ENCODE measurements at places on chromosomes 2 and 18.

DNA sequence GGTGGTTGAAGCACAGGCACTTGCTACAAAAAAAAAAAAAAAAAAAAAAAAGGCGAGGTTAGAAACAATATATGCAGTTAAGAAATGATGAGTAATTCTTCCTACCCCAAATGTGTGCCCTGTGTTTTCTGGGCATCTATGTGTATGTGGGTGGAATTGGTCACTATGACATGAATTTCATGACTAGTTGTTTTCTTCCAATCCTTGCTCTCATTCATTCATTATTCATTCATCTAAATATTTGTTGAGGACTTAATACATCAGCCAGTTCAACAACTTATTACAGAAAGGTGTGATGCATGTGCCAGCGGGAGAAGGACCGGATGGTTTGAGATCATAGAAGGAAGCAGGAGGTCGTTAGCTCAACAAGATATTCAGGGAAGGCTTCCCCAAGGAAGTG, 8.3 kb upstream of the EGR4 start:
- no peak for DNase-seq

DNA sequence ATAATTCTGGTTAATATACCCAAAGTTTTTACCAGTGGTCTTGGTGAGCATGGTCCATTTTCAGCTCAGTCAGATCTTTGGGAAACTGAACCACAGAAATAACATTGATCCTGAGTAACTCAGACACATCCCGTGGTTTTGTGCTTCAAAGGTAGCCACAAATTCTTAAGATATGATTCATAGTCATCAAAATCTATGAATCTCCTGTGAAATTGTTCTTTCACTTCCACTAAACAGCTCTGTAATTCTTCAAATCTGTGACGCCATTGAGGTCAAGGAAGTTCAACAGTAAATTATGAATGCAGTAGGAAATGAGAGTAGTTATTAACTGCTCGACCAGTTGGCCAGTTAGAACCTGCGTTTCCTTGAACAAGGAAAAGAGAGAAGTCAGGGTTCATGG, 147.3 kb downstream of the IRS1 start:
- no peak for DNase-seq

GRCh38 chr2:154855138-154855537, 156.6 kb downstream of the KCNJ3 start:
- no peak for DNase-seq

GRCh38 chr2:150832686-150833085, 345.2 kb upstream of the RND3 start:
- no peak for DNase-seq

DNA sequence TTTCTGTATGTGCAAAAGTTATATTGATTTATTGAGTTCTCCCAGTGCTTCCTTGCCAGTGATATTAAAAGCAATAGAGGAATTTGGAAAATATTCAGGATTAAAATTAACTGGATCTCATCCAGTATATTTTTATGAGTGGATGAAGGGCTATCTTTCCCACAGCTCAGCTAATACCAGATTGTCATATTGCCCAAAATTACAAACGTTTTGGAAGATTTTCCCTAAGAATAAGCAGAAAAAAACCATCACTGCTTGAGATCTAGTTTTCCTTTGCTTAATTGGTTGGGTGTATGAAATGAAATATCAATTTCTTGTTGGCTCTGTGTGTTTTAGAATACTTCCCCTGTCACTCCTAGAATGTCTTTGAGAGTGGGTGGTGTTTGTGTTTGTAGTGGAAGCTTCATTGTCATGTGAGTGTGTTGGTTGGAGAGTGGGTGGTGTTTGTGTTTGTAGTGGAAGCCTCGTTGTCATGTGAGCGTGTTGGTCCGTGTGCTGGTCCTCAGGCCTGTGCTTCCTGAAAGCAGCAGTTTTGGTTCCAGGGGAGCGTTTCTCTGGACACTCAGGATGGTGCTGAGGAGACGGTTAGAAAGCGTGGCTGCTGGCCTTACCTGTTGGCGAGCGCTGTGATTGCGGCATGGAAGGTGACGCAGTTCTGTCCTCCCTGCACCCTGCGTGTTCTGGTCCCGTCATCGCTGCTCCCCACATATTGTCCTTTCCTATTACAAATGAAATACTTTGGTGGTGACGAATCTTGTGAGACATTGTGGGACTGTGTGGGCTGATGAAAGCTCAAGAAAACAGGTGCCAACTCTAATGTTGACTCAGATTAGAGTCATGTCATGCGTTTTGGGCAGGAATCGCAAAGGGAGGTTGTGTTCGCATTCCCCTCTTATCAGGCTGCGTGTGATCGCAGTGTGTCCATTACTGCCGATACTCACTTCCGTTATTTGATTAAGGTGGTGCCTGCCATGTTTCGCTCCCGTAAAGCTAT, 12.4 kb downstream of the ASB1 start:
- DNase-seq, result peak; percentile 19

GRCh38 chr2:64338910-64339500, 115.0 kb upstream of the LGALSL start:
- DNase-seq, result no peak

DNA sequence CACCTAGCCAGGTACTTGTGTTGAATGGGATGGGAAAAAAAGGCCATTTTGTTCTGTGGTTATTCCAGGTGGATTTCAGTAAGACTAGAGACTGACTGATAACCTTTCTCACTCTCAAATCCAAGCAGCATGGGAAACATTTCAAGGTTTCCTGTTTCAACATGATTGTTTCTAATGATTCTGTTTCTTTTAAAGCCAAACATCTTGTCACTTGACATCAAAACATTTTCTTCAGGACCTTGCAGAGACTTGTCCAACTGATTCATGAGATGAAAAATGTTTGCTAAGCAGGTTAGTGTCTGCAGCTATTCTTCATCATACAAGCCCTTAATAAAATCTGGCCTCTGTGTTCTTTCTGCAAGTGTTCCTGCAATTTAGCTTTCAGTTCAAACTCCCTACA, 456.5 kb upstream of the CWC22 start:
- no peak for DNase-seq

DNA sequence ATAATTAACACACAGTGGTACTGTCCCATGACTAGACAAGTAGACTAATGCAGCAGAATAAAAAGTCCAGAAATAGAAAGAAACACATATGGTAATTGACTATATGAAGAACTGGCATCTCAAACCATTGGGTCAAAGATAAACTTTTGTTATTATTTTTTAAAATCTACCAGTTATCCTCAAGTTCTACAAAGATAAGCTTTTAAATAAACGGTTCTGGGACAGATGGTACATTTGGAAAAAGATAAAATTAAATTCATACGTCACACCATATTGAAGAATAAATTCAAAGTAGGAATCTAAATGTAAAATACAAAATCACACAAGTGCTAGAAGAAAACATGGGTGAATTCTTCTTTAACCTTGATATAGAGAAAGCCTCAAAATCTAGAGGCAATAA, 37.6 kb upstream of the PLEKHM3 start:
- no peak for DNase-seq

- no peak for DNase-seq
Observed at GRCh38 chr18:8933714-8934284, 168.7 kb upstream of the NDUFV2 start.

GRCh38 chr18:415617-416612, 84.6 kb downstream of the COLEC12 start:
- no peak for DNase-seq

GRCh38 chr2:40281021-40281940, 170.6 kb downstream of the SLC8A1 start:
- no peak for DNase-seq

GRCh38 chr18:59607471-59607870, 89.8 kb downstream of the CCBE1 start:
- no peak for DNase-seq

- DNase-seq, result no peak
Observed at GRCh38 chr2:99851089-99851488, 291.3 kb downstream of the AFF3 start.

GRCh38 chr18:23627321-23627720, 35.4 kb downstream of the ANKRD29 start:
- DNase-seq, result no peak

GRCh38 chr2:46887028-46887885, 28.3 kb downstream of the MCFD2 start:
- no peak for DNase-seq

DNA sequence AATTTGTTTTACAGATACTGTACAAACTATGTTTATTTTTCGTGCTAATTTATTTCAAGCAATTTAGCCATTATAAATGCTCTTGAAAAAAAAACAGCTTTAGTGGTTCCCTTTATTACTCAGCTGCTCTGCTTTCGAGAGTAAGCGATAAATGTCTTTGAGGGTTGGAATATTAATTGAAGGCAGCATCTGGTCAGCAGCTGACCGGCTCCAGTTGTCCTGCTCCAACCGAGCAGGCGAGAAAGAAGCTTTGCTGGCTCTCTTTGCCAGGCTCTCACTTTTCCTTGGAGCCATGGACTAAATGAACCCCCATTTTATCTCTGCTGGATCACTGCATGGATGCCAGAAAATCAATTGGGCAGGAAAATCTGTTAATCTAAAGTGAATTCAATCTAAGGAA, 147.4 kb downstream of the LNPK start:
- no peak for DNase-seq

DNA sequence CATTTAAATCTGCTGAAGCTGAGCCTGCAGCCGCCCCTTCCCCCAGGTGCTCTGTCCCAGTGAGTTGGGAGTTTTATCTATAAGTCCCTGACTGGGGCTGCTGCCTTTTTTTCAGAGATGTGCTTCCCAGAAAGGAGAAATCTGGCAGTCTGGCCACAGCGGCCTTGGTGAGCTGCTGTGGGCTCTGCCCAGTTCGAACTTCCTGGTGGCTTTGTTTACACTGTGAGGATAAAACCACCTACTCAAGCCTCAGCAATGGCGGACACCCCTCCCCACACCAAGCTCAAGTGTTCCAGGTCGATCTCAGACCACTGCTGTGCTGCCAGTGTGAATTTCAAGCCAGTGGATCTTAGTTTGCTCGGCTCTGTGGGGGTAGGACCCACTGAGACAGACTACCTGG, 97.3 kb downstream of the ACAA2 start:
- no peak for DNase-seq

DNA sequence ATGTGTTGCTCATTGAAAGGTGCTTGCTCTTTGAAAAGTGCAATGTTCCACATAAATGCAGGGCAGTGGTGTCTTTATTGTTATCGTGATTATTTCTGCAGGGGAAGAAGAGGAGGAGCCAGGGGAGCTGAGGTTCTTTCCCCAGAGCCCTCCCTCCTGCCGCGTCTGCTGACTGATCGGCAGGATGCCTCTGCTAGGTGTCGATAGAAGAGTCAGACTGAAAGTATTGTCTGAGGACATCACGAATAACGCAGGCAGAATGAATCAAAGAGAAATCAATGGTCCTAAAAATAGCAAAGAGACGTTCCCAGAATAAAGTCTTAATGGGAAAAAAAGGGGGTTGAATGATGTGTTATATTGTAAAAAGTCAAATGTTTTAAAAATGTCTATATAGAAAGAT, 47.4 kb upstream of the SIX3 start:
- no peak for DNase-seq

DNA sequence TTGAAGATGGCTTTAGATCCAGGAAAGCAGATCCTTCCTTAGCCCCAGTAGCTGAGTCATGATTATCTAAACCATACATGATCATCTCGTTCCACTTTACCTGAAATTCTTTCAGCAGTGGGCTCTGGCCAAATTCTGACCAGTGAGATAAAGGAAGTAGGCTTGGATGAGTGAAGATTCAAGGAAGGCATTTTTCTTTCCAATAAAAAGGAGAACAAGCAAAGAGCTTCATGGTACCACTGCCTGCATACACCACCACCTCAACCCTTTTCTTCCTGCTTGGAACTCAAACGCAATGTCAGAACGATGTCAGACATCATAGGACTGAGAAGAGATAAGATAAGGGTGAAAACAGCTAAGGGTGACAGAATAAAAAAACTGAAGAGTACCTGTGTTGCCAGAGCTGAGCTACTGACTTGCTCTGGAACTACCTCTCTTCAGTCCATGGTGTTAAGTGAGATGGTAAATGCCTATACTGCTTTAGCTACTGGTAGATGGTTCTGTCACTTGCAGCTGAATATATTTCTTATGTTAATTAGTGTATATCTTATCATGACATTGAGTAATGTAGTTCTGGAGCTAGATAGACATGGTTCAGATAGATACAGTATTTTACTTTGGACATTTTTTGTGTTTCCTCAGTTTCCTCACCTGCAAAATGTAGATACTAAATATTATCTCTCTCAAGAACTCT, 58.7 kb upstream of the ACVR1 start:
- no peak for DNase-seq

- DNase-seq, result no peak
Observed at GRCh38 chr2:33085646-33086045, 138.9 kb downstream of the LTBP1 start.

DNA sequence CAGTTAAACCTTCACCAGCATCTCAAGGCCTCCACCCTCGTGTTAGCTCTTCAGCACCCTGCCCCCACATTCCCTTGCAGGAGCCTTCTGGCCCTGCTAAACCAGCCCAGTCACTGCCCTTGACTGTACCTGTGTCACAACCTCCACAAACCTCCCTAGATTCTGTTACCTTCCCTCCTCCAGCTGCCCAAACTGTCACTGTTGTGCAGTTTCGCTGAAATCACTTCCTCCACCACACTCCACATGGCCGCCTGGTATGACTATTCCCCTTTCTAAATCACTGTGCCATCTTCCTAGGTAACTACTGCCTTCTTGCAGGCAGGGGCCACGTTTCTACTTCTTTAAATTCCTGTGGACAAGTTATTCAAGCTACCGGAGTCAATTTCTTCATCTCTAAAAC, 160.2 kb downstream of the GALNT14 start:
- no peak for DNase-seq

DNA sequence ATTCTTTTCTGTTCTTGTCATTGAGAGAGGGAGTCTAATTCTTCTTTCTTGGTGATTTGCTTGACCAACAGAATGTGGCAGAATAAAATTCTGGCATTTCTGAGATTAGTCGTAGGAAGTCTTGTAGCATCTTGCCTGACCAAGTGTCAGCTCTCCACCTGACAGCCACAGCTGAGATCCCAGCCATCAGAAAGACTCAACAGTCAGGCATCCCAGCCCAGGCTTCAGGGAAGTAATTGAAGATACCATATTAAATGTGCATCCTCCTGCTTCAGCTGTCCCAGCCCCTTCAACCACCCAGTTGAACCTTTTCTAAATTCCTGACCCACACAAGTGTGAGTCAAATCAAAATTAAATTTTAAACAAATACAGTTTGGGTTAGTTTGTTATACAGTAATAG, 208.3 kb downstream of the PIK3C3 start:
- DNase-seq, result no peak

DNA sequence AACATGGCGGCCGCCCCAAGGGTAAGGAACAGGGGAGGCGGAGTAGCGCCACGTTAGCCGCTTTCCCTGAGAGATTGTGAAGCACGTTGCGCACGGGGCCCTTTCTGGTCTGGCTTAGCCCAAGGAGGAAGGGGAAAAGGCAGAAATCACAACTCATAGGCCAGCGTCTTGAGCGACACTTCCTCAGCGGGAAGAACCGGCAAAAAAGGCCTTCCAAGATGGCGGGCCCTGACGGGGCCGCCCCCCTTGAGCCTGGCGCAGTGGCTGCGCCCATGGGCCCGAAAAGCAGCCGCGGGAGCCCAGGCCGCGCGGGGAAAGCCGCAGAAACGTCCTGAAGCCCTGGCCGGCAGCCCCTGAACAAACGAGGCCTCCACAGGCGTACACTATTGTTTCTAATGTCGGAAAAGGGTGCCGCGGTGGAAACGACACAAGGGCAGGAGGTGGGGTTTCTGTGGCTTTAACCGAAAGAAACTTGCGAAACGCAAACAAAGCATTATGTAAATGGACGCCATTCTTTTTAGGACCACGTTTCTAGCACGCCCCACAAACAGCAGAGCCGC, 919 bp upstream of the PCBP1 start:
- peak; percentile 61 for DNase-seq

All from stimulated activated CD8-positive, alpha-beta memory T cell treated with anti-CD3 and anti-CD28 coated beads, Interleukin-15, amount 100 ng/mL, for 4 hours (primary cell).